ENCODE measurements at places on chromosomes 1 and 21. TPM values are rescaled to one million over a fixed set of nuclear protein-coding genes. Genes with fewer than 3 reads are reported as not detected.

The FABP3 gene
- total RNA-seq, result not detected

The WNT4 gene
- 0.44 TPM for total RNA-seq

The KCNJ15 gene
- not detected for total RNA-seq

The SPATA17 gene
- total RNA-seq, result 2.8 TPM

The GABRD gene
- total RNA-seq, result 0.46 TPM

The AKR7A3 gene
- 0.06 TPM for total RNA-seq

The AUNIP gene
- total RNA-seq, result 8.5 TPM

The KRTAP11-1 gene
- not detected for total RNA-seq

The CCT8 gene
- total RNA-seq, result 179 TPM

The VWA1 gene
- total RNA-seq, result 15.1 TPM

The HTR6 gene
- total RNA-seq, result 0.18 TPM

The KCNN3 gene
- total RNA-seq, result 0.03 TPM

The UROD gene
- 46.1 TPM for total RNA-seq

The KRTAP12-2 gene
- not detected for total RNA-seq

The ZYG11B gene
- total RNA-seq, result 7.3 TPM

The TMEM201 gene
- 12.9 TPM for total RNA-seq

The PODN gene
- total RNA-seq, result not detected

The C1orf185 gene
- not detected for total RNA-seq

The MEX3A gene
- 2.2 TPM for total RNA-seq

The MSH4 gene
- total RNA-seq, result not detected

The SHISAL2A gene
- 0.86 TPM for total RNA-seq

The LCE1D gene
- not detected for total RNA-seq

The CHODL gene
- not detected for total RNA-seq

The SERBP1 gene
- 190 TPM for total RNA-seq

The SMCP gene
- not detected for total RNA-seq

The KRTAP7-1 gene
- total RNA-seq, result not detected

The PKNOX1 gene
- total RNA-seq, result 6.0 TPM
